ENCODE measurements at places on chromosomes 6 and 20.

DNA sequence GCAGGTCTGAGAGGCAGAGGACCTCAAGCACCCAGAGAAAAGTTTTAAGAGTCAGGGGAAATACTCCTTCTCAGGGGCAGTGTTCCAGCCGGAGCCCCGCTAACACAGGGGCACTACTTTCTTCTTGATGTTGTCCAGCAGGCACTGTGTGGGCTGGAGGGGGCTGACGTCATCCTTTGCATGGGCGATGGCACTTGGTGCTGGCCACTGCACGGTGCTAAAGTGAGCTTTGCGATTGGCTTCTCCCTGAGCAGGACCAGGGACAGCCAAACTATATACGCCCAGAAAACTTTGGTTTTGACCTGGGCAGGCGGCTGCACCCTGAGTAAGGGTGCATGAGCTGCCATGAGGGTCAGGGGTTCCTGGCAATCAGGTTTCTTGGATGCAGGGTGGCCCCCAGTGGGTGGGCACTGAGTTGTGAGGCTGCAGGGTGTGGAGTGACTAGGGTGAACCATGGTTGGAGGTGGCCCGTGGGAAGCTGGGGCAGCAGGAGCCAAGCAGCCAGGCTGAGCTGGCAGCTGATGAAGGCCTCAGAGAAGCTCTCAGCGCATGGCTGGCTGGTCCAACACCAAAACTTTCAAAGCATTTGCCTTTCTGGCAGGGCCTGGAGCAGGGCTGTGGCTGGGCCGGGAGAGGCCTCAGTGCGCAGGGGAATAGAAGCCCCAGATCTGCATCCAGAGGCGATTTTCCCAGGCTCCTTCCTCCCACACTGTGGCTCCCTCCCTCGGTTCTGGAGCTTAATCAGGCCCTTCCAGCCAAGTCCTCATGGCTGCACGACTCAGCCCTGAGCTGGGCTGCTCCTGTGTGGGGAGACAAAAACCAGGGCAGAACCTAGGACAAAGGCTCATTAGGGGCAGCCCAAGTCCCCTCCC, 18.3 kb downstream of the MRPS18A start:
- no peak for DNase-seq

GRCh38 chr6:166683477-166683876, 56.4 kb upstream of the RPS6KA2 start:
- no peak for DNase-seq

DNA sequence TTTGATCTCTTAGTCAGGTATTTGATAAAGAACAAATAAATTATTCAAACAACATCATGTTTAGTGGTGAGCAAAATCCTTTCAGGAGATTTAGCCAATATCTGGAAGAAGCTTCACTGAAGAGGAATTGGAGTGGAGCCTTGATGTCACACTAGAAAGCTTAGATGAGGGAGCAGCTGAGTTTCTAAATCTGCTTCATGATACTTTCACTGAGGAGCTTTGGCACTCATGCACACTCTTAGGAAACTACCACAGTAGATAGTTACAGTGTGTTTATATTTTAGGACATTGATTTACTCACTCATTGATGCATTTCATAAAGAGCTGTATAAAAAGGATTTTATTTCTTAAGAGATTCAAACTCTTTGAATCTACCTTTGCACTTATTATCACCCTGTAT, 366.2 kb upstream of the BTBD3 start:
- no peak for DNase-seq

DNA sequence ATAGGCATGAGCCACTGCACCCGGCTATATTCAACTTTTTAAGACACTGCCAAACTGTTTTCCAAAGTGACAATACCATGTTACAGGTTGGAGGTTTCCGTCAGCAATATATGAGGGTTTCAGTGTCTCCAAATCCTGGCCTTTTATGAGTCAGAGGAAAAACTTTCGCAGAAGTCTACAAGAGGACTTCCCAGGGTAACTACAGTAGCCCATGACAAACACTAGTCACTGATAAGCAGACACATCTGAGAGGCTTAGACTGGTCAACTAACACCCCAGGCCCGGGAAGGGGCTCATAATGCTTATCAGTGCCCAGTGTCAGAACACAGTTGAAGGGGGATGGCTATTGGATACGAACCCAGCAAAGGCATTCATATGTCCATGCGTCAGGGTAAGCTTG, 85.4 kb downstream of the SOX4 start:
- DNase-seq = no peak

- DNase-seq = no peak
Measured at GRCh38 chr6:1164600-1164999, 147.3 kb upstream of the FOXQ1 start.

GRCh38 chr6:1988843-1989242, 256.6 kb downstream of the GMDS start:
- DNase-seq = no peak

- no peak for DNase-seq
Measured at GRCh38 chr20:59104831-59105230, 58.8 kb upstream of the ZNF831 start.

GRCh38 chr20:31595654-31596411, 9.3 kb upstream of the ID1 start:
- DNase-seq = no peak

DNA sequence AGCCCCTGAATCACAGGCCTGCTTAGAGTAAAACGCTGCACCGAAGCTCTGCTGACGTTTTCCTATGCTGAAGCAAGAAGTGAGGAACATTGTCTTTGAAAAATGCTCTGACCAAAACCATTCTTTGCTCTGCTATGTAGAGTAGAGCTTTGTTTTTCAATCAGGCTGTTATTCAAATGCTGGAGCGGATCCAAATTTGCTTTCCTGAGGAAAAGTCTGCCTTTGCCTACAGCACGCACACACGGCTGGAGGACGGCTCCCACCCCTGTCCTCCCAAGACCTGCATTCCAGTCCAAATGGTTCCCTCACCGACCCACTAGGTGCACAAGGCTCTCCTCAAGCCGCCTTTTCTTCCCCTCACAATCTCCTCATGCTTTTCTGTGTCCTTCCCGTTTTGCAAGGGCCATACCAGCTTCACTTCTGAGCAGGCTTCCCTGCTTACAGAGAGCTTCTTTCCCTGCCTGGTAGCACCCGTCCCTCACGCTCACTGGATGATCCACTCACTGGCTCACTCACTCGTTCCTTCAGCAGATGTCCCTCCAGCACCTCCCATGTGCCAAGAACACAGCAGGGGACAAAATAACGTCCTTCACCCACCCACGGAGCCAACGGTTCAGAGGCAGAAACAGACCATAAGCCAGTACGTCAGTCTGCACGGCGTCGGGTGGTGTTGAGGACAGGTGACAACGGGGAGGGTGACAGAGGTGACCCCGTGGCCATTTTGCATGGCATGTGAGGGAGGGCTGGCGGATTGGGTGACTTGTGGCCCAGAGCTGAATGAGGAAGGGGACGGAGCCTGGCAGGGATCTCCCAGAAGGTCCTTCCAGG, 137.9 kb upstream of the NEDD9 start:
- DNase-seq = no peak

DNA sequence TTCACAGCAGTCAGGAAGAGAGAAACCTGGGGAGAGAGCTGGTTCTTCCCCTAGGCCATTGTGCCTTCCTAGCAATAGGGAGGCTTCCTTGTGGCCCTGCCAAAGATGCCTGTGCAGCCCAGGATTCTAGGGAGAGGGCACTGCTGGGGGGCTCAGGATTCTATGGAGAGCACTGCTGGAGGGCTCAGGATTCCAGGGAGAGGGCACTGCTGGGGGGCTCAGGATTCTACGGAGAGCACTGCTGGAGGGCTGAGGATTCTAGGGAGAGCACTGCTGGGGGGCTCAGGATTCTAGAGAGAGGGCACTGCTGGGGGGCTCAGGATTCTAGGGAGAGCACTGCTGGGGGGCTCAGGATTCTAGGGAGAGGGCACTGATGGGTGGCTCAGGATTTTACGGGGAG, 25.8 kb downstream of the EDN3 start:
- DNase-seq = no peak

DNA sequence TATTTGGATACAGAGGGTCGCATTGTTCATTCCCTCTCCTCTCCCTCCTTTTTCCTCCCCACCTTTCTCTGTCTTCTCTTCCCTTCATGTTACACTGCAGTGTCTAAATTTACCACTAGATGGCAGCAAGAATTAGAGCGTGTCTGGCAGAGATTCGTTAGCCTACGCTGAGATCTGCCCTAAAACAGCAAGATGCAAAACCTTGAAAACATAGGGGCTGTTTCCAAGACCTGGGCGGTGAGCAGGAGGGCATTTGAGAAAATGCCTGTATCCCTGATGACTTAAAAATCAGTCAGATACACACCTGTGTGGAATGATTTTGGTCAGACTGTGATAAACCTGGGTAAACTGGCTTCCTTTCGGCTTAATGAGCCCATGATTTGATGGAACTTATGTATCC, 101.5 kb upstream of the ISM1 start:
- DNase-seq = peak; percentile 26

GRCh38 chr6:169985121-169986015, 233.9 kb downstream of the ERMARD start:
- DNase-seq = no peak

- DNase-seq = no peak
Measured at GRCh38 chr20:47136782-47137181, 219.7 kb downstream of the ZMYND8 start.

DNA sequence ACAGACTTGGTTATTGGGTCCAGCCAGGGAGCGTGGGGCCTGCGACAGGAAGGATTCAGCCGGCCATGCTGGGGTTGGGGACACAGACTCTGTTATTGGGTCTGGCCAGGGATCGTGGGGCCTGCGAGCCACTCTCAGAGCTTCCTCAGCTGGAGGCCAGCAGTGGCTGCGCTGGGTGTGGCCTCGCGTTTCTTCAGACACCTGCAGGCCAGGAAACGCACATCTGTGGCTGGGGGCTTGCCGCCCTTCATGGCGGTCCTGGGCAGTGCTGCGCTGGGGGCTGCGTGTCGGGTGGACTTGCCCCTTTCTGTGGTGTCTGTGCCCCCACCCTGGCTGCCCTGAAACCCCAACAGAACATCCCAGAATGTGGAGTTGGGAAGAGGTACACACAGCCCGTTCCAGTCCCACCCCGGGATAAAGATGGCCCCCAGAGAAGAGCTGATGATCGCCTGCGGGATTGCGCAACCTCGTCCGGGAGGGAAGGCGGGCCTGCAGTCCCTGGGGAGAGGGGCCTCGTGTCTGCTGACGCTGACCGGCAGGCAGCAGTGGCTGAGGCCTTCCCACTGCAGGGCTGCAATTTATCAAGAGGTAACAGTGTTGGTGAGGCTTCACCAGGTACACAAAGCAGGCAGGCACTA, 16.9 kb upstream of the MTG2 start:
- no peak for DNase-seq

DNA sequence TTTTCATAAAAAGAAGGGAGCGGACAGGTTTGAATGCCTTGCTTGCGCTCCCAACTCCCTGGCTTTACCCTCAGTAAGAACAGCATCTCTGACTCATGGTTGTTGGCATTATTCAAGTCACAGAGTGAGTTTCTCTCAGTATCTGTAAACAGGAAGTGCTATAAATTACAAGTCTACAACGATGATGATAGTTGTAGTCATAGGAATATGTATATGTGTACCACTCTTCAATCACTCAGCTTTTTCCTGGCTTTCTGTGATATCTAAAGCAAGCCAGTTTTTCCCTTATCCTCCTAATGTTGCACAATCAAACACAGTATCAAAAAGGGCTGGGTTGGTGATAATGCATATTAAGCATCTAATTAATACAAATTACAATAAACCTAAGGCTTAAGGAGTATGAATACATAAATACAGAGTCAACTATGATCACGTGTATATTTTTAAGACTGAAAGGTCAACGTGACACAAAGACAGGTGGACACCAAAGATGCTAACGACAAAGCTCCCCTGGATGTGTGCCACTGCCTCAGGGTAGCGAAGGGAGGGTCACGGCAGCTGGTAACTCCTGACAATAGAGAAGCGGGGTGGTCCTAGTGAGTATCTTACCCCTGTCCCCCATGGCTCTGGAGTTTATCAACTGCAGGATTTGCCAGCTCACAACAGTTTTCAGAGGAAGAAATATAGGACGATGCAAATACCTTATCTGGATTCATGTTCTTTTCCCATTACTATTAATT, 202.8 kb downstream of the BTBD9 start:
- no peak for DNase-seq
